ENCODE measurements at places on chromosomes 7 and 10.

- DNase-seq: peak; percentile 20
These were observed 103.1 kb upstream of the RHOBTB1 start for GRCh38 chr10:61047081-61047480.

DNA sequence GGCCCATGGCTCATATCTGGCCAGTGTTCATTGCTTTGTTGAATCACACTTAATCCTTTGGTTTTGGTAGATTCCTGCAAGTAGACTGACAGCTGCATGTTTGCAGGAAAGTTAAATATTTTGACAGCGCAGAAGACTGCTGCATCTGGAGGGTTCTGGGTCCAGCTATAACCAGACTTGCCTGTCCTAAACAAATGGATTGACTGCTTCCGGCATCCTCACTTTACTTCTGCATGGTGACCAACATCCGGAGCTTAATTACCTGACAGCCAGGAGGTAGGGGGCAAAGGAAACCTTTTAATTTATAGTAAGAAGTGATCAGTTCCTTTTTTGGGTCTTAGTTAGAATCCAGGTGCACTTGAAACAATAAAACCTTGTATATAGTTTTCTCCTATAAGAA is 263.3 kb downstream of the SNX10 start:
- no peak for DNase-seq

GRCh38 chr10:50375051-50375452 is 123.7 kb upstream of the ASAH2 start:
- DNase-seq: no peak

DNA sequence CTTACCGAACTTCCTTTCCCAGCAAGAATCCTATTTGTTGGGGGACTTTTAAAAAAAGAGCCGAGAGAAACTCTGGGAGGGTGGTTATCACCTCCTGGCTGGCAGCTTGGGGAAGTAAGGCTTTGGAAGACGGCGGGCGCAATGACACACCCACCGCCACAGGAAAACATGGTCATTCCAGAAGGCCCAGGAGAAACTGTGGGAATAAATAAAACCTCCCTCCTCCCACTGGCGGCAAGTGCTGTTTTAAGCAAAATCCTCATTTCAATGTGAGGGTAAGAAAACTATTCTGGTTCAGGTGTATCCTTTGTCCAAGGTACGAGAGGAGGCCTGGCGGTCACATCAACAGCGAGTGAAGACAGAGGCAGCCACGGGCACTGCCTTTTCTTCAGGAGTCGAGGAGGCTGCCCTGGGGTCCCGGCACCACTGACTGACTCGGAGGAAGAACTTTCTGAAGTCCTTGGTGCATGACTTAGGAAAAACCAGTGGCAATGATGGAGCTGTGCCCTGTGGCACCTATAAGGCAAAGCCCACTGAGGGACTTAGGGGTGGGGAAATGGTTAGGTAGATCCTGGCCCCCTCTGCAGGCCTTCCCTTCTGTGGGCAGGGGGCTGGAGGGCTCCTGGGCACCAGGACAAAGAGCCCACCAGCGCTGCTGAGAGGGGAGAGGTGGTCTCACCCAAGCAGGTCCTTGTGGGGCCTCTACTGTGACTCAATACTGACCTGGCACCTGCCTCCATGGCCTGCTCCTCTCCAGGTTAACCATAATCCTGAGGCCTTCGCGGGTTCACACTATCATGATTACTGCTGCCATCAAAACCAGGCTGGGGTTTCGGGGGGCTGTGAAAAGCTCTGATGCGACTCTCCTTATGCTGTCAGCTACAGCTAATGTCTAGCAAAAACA is 21.4 kb downstream of the DNAJB12 start:
- DNase-seq: no peak

- DNase-seq: no peak
These were observed 177.4 kb upstream of the CDCA7L start for GRCh38 chr7:22123139-22123538.

- DNase-seq: no peak
These were observed 55.8 kb downstream of the RASGEF1A start for GRCh38 chr10:43211030-43211429.

GRCh38 chr10:69766161-69766910 is 35.4 kb upstream of the COL13A1 start:
- no peak for DNase-seq

GRCh38 chr10:48899781-48900180 is 39.9 kb downstream of the LRRC18 start:
- DNase-seq: no peak

DNA sequence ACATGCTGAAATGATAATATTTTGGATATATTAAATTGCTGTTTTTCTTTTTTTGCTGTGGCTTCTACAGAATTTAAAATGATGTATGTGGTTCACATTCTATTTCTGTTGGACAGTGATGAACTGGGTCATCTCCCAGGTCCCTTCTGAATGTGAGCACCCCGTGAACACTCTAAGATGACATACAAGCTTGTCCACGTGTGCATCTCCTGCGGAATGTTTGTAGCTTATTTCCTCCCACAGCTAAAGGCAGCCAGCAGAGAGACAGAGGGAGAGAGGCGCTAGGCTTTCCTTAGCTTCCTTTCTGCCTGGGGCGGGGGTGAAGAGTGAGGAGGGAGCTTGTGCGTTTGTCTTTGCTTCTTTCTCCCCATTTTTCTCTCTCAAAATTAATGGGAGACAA is 219.1 kb downstream of the EMX2 start:
- DNase-seq: peak; percentile 4

DNA sequence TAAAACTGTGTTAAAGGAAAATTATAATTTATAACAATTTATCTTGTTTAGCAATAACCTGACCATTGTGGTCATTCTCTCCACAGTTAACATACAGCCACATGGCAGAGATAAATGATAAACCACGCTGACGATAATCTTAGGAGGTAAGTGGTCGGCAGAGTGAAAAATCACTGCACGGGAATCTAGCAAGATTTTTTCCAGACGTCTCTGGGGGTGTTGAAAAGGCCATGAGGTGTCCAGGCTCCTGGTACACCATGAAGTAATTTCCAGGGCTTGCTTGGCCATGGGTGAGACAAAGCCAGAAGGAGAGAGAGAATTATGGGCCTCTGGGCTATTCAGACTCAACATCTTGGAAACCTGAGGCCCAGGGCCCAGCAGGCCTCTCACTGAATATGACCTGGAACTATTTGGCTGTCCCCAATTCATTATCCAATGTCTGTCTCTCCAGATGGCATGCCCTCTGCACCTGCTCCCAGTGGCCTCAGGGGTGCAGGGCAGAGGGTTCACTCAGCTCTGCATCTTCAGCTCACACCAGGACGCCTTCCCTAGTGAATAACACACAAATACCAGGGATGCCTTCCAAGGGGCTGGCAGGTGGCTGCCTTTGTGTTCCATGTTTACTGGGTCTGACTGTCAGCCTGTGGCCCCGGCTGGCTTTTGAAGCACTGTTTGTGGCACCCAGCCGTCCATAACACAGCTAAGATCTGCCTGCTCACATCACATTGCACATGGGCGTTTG is 590.4 kb upstream of the PFKP start:
- no peak for DNase-seq

GRCh38 chr7:7099584-7100014 is 82.7 kb upstream of the C1GALT1 start:
- DNase-seq: peak; percentile 96

DNA sequence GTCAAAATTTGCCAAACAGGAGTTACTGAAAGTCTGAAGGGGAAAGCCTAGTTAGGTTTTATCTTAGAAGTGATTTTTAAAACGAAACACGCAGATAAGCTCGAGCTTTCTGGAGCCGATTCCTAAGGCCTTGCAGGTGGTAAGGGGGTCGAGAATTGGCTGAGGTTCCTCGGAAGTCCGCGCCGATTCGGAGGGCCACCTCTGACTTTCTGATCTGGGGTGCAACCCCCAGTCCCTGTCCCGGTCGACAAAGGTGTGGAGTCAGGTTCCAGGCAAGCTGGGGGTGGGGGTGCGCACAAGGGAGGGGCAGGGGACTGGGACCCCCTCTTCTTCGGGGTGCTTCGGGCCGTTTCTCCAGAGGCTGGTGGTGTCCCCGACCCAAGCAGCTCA is 701 bp upstream of the CUL1 start:
- DNase-seq: no peak

- DNase-seq: no peak
These were observed 151.2 kb upstream of the NFE2L3 start for GRCh38 chr7:26000841-26001240.

DNA sequence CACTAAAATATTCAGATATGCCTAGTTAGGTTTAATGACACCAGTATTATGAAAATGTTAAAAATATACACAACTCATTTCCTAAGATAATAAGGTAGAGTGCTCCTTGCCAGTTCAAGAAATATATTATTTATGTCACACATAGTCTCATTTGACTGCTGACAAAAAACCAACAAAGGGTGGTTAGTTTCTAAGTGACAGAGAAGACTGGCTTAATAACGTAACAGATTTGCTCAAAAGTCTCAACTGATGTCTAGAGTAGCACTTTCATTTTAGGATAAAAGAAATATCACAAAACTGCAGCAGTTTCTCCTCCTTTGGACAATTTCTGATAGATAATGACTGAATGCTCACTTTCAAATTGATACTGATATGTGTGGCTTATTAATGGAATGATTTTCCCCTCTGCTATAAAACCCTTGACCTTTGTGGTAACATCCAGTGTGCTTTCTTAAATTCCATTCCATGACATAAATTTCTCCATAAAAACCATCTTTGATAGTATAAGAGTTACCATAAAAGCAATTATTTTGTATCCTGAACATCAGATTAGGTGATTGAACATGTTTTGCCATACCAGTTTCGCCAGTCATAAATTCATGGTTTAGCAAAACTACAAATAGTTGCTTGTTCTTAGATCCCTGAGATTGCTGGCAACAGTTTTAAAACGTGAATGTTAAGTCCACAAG is 94.2 kb downstream of the NRBF2 start:
- no peak for DNase-seq

GRCh38 chr10:118012952-118013525 is 33.7 kb downstream of the RAB11FIP2 start:
- no peak for DNase-seq

GRCh38 chr10:35569111-35569707 is 35.9 kb upstream of the GJD4 start:
- no peak for DNase-seq

GRCh38 chr10:118572256-118573041 is 23.0 kb downstream of the PRLHR start:
- no peak for DNase-seq

DNA sequence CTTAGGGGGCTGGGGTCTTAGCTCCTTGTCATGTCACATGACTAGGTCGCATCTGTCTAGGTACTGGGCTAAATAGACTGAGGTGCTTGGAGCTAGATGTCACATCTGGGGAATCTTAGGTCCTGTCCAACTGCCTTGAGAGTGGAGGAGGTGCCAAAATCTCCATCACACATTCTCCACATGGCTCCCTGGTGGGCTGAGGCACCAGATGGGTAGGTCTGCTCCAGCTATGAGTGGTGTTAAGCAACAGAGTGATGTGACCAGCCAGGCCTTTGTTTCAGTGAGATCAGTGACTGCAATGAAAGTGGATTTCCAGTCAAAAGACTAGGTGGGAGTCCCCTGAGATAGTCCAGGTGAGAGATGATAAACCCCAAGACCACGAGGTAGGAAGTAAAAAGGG is 251.8 kb downstream of the BMPER start:
- no peak for DNase-seq

DNA sequence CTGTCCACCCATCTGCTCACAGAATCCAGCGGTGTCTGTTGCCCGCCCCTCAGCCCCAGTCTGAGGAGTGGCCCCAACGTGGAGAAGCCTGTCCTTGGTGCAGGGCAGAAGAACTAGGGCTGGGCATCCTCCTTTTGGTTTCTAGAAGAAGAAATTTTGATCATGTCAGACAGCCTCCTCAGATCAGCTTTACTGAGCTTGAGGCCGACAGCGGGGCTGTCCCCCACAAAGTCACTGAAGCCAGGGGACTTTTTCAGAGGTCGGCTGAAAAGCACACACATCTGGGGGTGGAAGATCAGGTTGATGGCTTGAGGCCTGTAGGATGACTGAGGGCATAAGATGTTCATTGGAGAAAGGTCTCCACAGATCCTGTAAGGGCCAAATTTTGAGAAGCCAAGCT is 767.9 kb downstream of the GRID1 start:
- DNase-seq: no peak

DNA sequence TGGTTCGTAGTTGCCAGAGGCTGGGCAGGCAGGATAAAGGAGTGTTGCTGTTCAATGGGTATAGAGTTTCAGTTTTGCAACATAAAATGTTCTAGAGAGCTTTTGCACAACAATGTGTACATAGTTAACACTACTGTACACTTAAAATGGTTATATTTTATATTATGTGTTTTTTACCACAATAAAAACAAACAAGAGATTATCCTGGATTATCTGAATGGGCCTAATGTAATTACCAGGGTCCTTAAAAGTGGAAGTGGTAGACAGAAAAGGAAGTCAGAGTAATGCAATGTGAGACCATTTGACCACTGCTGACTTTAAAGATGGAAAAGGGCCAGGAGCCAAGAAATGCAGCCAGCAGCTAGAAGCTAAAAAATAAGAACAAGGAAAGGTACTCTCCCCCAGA is 159.7 kb downstream of the SGMS1 start:
- no peak for DNase-seq

DNA sequence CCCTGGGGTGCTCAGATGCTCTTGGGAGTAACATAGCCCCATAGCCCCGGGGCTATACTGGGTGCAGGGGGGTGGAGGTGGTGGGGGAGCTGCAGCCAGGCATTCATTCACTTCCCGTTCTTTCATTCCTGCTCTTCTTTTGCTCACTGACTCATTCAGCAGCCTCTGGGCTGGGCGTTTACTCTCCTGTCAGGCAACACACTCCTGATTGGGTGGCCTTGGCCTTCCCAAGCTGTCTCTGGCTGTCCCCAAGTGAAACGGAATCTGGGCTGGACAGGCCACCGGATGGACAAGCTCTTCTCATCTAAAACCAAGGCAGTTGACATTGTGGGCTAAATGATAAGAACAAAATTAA is 34.6 kb downstream of the CHST3 start:
- peak; percentile 93 for DNase-seq

DNA sequence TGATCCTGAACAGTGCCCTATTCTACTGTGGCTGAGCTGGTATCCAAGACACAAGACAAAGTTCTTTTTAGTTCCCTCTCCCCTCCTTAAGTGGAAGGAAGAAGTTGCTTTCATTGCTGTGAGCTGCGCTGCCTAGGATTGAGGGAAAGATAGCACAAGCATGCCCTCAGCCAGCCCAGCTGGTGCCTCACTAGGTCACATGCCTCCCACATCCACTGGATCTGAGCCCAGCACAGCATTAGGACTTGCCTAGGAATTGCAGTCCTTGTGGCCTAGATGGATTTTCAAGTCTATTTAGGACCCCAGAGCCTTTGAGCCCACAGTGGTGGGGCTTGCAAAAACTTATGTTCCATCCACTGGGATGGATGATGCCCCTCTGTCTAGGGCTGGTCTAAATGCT is 214.2 kb downstream of the ZNF248 start:
- DNase-seq: no peak

Measured in fibroblast of skin of back (primary cell).